B cell (primary cell): ENCODE measurements at places on chromosomes 7 and 10. TPM values are rescaled to one million over a fixed set of nuclear protein-coding genes. Genes with fewer than 3 reads are reported as not detected.
A peak's percentile ranks its signal among the peaks of the same experiment; 100 is the strongest.

MSS51 gene
- total RNA-seq: 6.3 and 6.4 TPM in 2 replicates

FLNC gene
- total RNA-seq: not detected in 2 replicates

GNG11 gene
- total RNA-seq: 1.6 and 1.7 TPM in 2 replicates

MRPL32 gene
- total RNA-seq: 31.7 and 34.2 TPM in 2 replicates

ZNF736 gene
- 79.8 and 85.0 TPM in 2 replicates for total RNA-seq

PCGF5 gene
- 102 TPM in 2 replicates for total RNA-seq

NPTX2 gene
- total RNA-seq: not detected in 2 replicates

TSPAN12 gene
- not detected in 2 replicates for total RNA-seq

GDF2 gene
- not detected in 2 replicates for total RNA-seq

TBXAS1 gene
- total RNA-seq: 8.1 and 14.2 TPM in 2 replicates

GPR15LG gene
- not detected in 2 replicates for total RNA-seq

GRM3 gene
- not detected in 2 replicates for total RNA-seq

DNA sequence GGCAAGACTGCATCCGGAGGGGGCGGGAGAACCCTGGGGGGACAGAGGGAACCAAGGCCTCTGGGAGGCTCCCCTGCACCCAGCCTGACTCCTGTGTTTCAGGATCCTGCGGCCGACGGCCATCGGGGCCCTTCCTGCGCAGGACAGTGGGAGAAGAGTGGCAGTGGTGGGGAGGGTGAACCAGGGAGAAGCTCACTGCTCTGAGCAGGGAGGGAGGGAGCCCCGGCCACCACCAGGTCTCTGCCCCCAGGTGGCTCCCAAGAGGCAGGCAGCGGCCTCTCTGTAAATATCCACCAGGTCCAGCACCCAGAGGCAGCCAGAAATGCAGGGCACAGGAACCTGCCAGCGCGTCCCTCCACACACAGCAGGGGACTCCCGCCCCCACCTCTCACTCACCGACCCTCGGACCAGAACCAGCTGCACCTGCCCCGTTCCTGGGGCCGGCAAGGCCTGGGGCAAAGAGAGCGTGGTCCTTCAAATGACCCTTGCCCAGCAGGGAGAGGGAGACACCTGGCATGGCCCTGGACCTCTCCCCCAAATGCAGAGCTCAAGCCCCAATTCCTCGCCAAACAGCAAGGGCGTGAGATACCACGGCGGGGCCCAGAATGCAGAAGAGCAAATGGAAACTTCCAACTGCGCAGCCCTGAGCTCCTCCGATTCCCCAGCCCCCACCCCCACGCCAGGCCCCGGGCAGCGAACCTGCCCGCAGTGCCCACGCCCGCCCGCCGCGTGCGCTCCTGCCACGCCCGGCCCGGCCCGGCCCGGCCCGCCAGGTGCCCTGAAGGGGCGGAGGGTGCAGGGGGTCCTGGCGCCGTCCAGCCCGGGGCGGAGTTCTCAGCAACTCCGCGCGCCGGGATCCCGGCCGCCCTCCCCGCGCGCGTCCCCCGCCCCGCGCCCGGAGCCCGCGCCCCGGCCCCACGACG, 805 bp downstream of the RASGEF1A start:
- DNase-seq: no peak

DNA sequence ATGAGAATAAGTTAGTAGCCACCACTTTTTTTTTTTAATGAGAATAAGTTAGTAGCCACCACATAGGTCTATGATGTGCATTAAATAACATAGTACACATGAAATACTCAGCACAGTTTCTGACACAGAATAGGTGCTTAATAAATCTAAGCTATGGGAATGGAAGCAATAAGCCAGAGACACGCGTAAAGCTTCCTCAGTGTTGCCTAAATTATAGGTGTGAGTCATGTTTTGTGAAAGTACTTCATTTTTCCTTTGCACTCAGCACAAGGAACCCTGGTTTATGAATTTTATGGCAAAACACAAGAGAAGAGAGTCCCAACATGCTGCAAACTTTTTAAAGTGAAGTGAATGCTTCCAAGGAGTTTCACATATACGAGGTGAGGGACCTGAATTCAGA, 267.4 kb downstream of the RNLS start:
- DNase-seq: no peak

DNA sequence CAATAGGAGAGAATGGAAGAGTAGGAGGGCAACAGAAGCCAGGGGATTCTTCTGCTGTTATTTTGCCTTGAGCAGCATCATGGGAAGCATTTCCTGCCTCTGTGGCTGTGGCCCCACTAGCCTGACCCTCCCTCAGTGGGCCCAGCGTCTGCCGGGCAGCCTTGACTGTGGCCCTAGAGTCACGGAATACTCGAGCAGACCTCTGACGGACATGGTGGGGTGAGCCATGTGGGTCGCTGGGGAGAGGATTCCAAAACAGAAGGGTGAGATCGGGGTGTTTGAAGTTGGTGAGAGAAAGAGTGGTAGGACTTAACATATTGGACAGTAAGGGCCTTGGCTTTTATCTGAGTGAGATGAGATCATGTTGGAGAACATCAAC, 8.3 kb upstream of the PRKAG2 start:
- no peak for DNase-seq

- DNase-seq: no peak
Measured at GRCh38 chr10:105855791-105856190, 1214.7 kb downstream of the SORCS3 start.

GRCh38 chr10:97065128-97065527, 120.6 kb downstream of the SLIT1 start:
- DNase-seq: no peak

- DNase-seq: peak; percentile 66
Measured at GRCh38 chr7:134632937-134633540, 13.6 kb upstream of the BPGM start.

- no peak for DNase-seq
Measured at GRCh38 chr7:22181663-22182062, 175.3 kb downstream of the RAPGEF5 start.

DNA sequence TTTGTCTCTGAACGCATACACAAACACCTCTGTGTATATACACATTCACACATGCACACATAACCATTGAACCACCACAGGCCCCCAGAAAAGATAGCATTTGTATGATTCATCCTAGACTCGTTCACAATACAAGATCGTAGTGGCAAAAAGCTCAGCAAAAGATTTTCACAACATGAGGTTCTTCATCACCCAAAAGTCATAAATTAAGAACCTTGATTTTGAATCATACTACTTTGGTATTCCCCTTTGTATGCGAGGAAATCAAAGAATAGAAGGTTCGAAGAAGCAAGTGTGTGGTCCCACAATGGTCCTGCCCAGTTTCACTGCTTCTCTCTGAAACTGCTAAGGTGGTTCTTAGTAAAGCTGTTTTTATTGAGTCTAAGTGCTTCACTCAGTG, 200.7 kb downstream of the CELF2 start:
- no peak for DNase-seq

DNA sequence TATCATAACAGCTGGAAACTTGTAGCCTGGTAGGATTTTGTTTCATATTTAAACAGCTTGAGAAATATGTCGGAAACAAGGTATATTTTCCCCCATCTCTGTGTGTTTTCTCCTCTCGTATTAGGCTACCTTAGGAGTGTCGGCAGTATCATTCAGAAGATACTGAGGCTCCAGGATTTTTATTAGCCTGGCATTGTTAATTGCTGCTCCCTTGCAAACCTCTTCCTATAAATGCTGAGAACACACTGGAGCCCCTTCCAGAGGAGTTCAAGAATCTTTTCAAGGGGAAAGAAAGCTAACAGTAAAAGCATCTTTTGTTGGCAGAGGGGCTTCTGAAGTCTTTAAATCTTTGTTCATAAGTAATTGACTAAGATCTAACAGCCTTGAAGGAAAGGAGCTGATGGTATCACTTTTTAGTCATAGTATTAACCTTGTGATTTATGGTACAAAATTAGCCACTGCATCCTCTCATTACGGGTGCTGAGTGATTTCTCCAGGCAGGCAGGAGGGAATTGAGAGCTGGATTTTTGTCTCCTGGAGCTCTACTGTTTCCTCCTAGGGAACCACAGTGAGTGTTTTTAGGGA, 998.7 kb downstream of the LRMDA start:
- no peak for DNase-seq

- peak; percentile 79 for DNase-seq
Measured at GRCh38 chr10:23314835-23315239, 29.8 kb downstream of the C10orf67 start.

DNA sequence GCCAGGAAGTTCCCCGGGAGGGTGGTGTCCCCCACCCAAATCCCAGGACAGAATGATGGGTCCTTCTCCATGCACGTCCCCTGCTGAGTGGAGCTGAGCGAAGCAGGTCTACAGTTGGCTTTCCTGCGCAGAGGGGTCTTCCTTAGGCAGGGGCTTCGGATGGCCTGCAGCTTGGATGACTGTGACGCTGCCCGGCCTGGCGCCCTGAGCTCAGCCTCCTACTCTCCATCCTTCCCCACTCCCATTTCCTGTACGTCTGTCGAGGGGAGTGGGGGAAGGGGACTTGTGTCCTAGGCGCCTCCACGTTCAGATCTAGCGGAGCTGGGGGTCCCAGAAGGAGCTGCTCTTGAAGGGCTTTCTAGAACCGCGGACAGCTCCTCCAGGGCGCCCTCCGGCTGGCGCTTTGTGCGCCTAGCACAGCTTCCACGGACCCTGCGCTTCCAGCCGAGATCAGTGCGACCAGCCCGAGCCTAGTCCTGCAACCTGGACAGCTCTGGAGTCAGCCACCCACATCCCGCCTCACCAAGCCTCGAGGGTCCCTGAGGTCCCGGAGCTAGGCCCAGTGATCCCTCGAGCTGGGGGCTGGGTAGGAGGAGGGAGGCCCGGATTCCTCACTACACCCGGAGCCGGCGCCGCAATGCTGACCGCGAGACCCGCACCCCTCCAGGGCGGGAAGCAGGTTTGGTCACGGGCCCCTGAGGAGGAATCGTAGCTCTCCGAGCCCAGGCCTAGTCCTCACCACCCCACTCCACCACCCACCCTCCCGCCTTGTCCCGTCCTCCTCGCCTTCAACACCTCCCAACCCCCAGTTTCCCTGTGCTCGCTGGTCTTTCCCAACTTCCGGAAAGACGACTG, 1.9 kb downstream of the GRID1 start:
- peak; percentile 12 for DNase-seq

- no peak for DNase-seq
Measured at GRCh38 chr10:30992681-30993080, 39.0 kb downstream of the ZNF438 start.

DNA sequence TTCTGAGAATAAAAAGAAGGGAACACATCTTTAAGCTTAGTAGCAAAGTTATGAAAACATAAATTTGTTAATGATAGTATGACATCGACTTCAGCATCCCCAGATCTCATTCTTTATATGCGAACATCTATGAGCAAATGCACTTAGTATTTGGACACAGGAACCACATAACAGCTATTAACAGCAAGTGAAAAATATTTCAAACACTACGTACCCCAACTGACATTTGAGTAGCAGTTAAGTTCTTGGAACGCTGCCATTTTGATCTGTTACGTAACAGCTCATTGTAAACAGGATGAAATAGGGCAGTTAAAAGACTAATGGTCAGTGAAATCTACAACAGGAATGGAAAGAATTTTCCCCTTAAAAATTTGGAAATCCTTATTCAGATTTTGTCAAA, 428.9 kb downstream of the TNS3 start:
- DNase-seq: no peak

DNA sequence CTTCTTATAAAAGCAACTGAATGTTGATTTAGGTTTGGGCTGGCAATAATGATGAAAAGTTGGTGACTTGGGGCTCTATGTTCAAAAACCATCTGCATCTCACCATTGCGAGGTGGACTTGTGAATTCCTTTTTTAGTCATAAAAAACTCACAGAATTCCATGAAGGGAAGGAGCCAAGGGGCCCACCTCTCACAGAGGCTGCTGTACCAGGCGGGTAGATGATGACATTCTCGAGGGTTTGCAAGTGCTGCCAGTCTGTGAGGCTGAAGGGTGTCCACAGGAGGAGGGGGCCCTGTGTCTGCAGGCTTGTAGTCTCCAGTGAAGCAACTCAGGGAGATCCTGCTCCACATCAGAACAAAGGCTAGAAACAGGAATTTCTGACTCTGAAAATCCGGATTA, 195.5 kb upstream of the ZNF32 start:
- DNase-seq: no peak

GRCh38 chr7:95199779-95200558, 124.4 kb downstream of the PON1 start:
- peak; percentile 13 for DNase-seq

- no peak for DNase-seq
Measured at GRCh38 chr7:128103498-128104107, 72.4 kb upstream of the LRRC4 start.

DNA sequence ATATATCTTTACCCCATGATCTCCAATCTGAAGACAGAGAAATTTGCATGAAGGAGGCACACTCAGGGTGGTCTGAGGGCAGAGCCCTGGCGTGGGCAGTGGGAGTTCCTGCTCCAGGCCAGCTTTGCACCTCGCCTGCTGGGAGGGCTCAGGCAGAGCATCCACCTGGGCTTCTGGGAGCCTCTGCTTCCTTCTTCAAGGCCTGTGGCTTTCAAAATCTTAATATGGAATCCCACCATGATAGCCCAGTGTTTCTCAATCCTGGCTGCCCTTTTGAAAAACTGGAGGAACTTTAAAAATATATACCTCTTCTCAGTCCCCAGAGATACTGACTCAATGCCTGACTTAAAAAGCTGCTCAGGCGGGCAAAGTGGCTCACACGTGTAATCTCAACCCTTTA, 36.7 kb upstream of the PSAP start:
- no peak for DNase-seq

DNA sequence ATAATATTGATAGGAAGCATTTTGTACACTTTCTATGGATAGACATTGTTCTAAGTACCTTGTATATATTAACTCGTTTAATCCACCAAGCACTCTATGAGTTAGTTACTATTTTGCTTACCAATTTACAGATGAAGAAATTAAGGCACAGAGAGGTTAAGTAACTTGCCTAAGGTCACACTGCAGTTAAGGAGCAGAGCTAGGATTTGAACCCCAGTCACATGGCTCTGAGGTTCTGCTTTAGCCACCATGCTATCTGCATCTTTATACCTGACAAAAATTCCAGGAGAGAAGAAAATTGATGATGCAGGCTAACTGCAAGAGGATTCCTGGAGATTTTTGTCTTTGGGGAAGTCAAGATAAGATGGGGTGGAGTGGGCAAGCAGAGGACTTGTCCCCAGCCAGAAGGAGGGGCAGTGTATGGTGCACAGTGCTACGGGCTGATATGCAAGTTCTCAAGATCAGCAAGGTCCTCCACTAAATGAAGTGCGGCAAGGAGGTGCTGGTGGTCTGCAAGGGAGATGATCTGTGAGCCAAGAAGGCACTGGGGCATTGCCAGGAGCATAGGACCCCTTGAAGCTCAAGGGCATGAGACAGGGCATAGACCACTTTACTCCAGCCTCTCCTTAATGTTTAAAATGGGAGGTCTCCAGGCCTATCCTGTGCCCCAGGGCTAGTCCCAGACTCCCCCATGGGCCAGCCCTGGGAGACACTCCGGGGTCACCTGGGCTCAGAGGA, 430.6 kb downstream of the RPS24 start:
- DNase-seq: no peak

- DNase-seq: no peak
Measured at GRCh38 chr10:118246332-118247295, 95.5 kb downstream of the FAM204A start.
